Fibroblast of skin of scalp (primary cell): ENCODE measurements at places on chromosomes 1 and 21.

DNA sequence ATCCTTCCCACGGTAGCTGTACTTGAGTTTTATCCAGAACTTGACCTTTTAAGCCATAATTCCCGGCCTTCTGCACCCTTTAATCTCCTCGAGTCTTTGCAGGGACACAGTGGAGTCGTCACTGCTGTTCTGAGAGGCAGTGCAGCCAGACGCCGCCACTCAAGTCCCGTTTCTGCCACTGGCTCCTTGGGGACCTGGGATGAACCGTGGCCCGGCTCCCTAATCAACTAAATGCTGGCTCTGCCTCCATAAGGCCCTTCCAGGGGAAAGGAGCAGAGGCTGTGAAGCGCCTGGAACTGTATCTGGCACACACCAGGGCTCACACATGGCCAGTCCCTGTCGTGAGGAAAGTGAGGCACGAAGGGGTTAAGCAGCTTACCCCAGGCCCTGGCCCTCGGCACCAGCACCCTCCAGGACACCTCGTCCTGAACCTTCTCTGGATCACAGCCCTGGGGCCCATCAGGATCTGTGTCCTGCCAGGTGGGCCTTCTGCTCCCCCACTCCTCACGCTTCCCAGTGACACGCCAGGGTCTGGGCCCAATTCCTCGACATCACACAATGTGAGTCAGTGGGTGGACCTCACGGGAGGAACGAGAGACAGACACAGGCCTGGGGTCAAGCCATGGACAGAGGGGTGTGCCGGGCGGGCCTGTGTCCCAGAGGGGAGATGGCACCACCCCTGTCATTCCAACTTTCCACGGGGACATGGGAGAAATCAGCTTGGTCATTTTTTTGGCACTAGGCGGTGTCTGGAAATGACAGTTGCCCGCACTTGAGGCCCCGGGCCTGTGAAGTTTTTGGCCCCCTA, 23.5 kb upstream of the C1orf174 start:
- no peak for DNase-seq

DNA sequence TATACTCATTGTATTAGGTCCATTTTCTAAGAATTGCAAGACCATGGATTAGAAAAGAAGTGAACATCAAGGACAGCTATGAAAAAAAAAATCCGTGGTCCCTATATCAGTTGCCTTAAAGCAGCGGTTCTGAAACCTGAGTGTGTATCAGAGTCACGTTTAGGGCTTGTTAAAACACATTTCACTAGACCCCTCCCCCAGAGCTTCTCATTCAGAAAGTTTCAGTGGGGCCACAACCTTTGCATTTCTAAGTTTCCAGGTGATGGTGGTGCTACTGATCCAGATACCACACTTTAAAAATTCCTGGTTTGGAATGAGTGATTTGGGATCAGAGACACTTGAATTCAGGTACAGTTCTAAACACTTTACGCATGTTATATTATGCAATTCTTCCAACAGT, 96.1 kb upstream of the PRMT6 start:
- no peak for DNase-seq

GRCh38 chr1:48005253-48006117, 8.3 kb upstream of the TRABD2B start:
- DNase-seq, result no peak

GRCh38 chr1:73947009-73947408, 251.0 kb downstream of the LRRIQ3 start:
- DNase-seq, result no peak

- peak; percentile 75 for DNase-seq
Measured at GRCh38 chr1:204419064-204419403, 7.4 kb upstream of the PPP1R15B start.

DNA sequence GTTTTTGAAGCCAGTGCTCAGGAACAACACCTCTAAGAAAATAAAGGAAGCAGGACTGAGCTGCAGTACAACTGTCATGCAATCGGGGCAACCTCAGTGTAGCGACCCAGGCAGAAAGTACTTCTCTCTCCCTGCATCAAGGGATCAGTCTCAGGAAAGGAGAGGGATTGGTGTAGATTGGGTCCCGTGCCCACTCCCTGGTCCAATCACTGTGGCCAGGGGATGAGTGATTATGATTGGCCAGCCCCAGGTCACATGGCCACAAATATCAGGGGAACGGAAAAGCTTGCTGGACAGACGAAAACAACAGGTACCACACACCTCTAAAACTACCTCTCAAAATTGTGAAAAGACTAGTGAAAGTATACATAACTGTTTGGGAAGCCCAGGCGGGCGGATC, 136.2 kb upstream of the F3 start:
- DNase-seq, result no peak

GRCh38 chr1:121417325-121417923, 232.6 kb downstream of the SRGAP2C start:
- no peak for DNase-seq

DNA sequence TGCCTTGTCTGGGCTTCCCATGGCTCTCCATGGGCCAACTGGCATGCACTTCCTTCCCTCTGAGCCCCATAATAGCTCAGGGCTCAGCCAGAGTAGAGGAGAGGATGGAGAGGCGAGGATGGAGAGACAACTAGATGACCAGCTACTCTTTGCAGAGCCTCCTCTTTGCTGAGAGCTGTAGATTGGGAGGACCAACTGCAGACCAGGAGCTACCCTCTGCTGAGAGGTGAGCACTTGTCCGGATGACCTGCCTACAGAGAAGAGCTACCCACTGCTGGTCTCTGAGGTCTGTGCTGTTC, 58.0 kb upstream of the ETV3 start:
- no peak for DNase-seq

GRCh38 chr1:238954865-238955264, 431.5 kb upstream of the CHRM3 start:
- DNase-seq, result peak; percentile 22

DNA sequence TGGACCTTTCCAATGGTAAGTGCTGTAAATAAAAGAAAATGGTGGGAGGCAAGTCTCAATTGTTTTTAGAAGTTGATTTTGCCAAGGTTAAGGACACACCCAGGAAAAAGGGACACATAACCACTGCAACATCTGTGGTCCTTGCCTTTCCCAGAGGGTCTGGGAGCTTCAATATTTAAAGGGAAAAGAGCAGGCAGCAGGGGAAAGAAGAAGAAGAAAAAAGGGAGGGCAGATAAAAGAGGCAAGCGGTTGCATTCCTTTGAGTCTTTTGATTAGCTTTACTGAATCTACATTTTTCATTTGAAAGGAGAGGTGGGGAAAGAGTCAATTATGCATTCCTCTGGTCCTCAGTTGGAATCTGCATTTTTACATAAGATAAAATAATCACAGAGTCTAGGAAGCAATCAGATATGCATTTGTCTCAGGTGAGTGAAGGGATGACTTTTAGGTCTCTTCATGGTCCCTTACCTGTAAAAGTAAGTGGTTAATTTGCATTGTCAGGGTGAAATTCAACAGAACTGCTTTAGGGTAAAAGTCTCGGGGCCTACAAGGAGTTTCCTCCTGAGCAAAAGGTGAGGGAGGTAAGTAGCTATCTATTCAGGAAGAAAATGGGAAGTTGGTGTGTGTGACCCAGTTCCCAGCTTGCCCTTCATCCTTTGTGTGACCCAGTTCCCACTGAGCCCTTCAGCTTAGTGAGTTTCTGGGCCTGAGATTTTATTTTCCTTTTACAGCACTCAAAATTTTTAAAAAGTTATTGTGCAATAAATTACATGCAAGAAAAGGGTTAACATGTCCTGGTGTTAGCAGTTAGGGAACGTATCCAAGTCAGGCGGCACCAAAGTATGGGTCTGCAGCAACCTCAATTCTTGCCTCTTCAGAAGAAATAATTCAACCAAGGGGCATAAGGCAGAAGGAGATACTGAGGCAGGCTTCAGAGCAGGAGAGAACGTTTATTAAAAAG, 8.6 kb upstream of the CNIH3 start:
- no peak for DNase-seq

DNA sequence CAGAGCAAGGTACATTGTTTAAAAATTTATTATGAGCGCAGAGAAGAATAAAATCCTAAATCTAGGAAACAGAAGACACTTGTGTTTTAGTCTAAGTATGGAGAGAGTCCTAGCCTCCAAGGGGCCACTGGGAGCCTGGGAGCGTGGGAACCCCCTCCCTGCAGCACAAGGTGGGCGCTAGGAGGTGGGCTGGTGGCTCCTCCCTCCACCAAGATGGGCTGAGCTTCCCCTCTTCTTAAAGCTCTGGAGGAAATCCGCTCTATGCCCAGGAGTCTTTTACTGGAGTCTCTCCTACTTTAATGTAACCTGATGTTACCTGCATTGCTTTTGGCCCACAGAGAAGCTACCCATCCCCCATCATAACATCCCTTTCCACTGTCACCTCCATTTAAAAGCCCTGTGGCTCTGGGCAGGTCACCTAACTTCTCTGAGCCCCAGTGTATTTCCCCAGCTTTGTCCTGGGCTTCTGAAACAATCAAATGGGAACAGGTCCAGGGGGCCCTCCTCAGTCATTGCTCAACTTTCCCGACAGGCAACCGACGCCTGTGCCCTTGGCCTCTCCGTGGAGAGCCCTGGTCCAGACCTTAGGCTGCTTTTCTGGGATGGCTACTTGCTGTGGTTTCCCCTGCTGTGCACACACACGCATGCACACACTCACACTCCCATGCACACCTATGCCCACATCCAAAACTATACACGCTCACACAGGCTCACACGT, 181.5 kb downstream of the NPHP4 start:
- no peak for DNase-seq

GRCh38 chr1:59703918-59704378, 110.8 kb upstream of the HOOK1 start:
- DNase-seq, result peak; percentile 42

GRCh38 chr21:45113543-45113942, 39.2 kb downstream of the ADARB1 start:
- DNase-seq, result no peak

DNA sequence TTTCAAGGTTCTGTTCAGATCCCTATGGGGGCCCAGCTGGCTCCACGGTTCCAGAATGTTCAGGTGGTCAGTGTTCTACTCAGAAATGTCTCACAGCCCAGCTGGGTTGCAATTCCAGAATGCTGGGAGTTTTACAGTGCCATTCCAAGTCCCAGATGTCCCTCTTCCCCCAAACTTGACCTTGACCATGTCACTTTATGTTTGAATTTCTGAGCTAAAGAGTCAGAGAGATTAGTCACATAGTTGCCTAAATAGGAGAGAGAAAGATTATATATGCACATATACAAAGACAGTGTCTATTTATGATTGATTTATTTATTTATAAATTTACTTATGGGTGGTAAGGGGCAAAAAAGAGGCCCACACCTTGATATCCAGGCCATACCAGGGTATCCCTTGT, 2.5 kb downstream of the GPR3 start:
- DNase-seq, result peak; percentile 23

GRCh38 chr1:23446661-23447310, 22.2 kb upstream of the TCEA3 start:
- no peak for DNase-seq

DNA sequence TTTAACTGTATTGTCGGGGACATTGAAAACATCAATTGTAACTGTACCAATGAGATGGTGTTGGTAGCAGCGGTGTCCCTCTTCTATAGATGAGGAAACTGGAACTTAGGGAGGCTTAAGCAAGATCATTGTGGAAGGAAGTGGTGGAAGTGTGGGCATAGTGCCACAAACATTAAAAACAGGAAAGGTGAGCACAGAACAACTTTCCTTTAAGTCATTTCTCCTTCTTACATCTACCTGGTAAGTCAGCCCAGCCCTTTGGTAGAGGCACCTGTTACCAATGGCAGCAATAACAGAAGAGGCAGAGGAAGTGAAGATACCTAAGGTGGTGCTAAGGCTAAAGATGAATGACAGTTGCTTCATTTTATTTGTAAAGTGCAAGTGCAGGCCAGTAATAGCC, 12.0 kb upstream of the CTSS start:
- no peak for DNase-seq

GRCh38 chr1:84995484-84996334, 1.2 kb downstream of the MCOLN2 start:
- DNase-seq, result no peak

GRCh38 chr1:216884614-216885229, 161.5 kb upstream of the ESRRG start:
- DNase-seq, result no peak

GRCh38 chr1:26602378-26602959, 72.9 kb downstream of the RPS6KA1 start:
- peak; percentile 72 for DNase-seq

- DNase-seq, result peak; percentile 68
Measured at GRCh38 chr1:218969006-218969405, 204.7 kb upstream of the LYPLAL1 start.

- no peak for DNase-seq
Measured at GRCh38 chr1:153307221-153307600, 5.5 kb downstream of the PGLYRP3 start.

DNA sequence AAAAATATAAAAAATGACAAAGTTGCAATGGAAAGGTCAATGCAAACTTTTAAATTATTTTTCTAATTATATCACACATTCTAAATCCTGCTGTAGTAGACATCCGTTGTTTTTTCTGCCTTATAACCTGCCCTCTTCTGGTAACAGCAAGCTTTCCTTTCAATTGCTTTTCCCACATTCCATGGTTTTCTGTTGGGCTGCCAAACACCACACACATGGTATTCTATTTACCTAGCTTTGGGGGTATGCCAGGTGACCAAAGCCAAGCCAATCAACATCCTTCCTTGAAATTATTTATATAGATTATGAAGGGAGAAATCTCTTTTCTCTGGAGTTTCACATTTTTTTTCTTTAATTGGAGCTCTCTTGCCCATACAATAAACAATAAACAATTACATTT, 3.4 kb upstream of the LAMC1 start:
- DNase-seq, result no peak

- DNase-seq, result peak; percentile 68
Measured at GRCh38 chr1:193406901-193407300, 220.5 kb upstream of the B3GALT2 start.

DNA sequence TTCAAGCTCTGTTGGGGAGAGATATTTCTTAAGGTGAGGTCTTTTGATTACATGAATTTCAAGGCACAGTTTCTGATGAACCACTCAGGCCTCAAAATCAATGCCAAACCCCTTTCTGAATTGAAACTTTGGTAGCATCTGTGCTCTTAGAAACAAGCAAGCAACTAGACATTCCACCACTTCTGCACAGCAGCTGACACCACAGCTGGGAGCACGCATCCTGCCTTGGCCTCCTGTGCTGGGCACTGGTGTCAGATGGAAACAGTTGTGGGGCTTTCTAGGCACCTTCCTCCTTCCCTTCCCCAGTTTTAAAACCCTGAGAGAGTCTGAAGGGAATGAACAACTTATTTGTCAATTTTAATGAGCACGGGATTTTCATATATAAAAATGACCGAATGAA, 360.2 kb downstream of the ADGRL2 start:
- no peak for DNase-seq

- DNase-seq, result no peak
Measured at GRCh38 chr1:4736254-4736653, 81.8 kb downstream of the AJAP1 start.

DNA sequence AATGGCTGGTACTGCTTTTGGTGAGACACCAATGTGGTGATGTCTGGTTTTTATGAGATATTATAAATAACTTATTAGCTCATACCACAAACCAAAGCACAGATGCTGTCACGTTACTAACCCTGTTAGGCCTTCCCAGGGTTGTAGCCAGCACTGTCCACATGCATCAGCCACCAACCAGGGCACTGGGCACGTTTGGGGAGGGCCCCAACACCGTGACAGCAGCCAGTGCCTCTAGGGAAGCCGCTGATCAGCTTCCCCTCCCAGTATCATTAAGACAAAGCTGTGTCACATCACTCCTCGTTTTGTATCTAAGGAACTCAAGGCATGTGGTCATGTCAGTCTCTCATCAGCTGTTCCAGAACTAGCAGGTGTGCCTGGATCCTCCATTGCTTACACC, 13.9 kb downstream of the URB1 start:
- DNase-seq, result peak; percentile 11

GRCh38 chr1:192225703-192226102, 67.4 kb downstream of the RGS18 start:
- DNase-seq, result peak; percentile 87

- DNase-seq, result peak; percentile 82
Measured at GRCh38 chr1:78603206-78603605, 17.0 kb upstream of the IFI44L start.
